ENCODE measurements at places on chromosomes 4 and X. TPM values are rescaled to one million over a fixed set of nuclear protein-coding genes. Genes with fewer than 3 reads are reported as not detected.

- no peaks in the 10 kb centered on the region for H3K36me3 ChIP-seq
- no peak overlapping the region for H3K4me3 ChIP-seq
- no peak overlapping the region for H3K27ac ChIP-seq
- no peaks in the 10 kb centered on the region for H3K4me1 ChIP-seq
- DNase-seq: no peak
These were observed 174.2 kb upstream of the DMD start for GRCh38 chrX:33385546-33385945.

GRCh38 chr4:68129793-68130192 lies at the start of gene TMPRSS11F:
Gene TMPRSS11F, minus strand, starts transcription at chr4:68129869. Its CDS starts 49 bp downstream, at chr4:68129820.
- no peaks in the 10 kb centered on the region for H3K27me3 ChIP-seq
- DNase-seq: no peak
- no peaks in the 10 kb centered on the region for H3K36me3 ChIP-seq
- no peak within 1 kb of the TSS for H3K27ac ChIP-seq
- no peak within 1 kb of the TSS for H3K4me3 ChIP-seq

DNA sequence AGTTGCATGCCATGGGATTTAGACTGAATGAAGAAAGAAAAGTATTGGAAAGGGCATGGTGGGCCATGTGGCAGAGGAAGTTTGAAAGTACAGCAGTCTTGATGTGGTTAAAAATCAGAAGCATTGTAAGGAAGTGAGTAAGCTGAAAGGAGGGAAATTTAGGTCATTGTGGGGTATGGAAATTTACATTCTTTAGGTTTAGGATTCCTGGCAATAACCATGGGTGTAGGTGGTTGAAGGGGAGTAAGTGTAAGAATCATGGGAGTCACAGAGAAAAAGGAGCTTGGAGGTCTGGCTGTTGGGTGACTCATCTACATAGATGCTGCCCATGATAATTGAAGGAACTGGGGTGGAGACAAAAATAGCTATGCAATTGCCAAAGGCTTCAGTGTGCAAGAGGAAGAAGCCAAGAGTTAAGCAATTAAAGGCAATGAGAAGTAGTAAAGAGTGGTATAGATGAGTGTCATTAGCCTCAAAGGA lies 243.8 kb upstream of the LDB2 start:
- no peaks in the 10 kb centered on the region for H3K4me1 ChIP-seq
- no peak for DNase-seq
- no peak overlapping the region for H3K4me3 ChIP-seq
- no peaks in the 10 kb centered on the region for H3K36me3 ChIP-seq
- H3K27me3 ChIP-seq: no peaks in the 10 kb centered on the region
- no peak overlapping the region for H3K27ac ChIP-seq

Gene HEPH
- total RNA-seq: 38.2 TPM

Gene CEP44
- 5.8 TPM for total RNA-seq

GRCh38 chrX:22186165-22186564 lies 86.5 kb upstream of the CBLL2 start:
- H3K4me1 ChIP-seq: no peaks in the 10 kb centered on the region
- no peak for DNase-seq
- no peaks in the 10 kb centered on the region for H3K27me3 ChIP-seq
- H3K27ac ChIP-seq: no peak overlapping the region
- H3K4me3 ChIP-seq: no peak overlapping the region

Gene TCEAL9
- 98.7 TPM for total RNA-seq

GRCh38 chr4:82594456-82594855 lies 32.7 kb upstream of the TMEM150C start:
- H3K36me3 ChIP-seq: no peaks in the 10 kb centered on the region
- H3K27me3 ChIP-seq: no peaks in the 10 kb centered on the region

DNA sequence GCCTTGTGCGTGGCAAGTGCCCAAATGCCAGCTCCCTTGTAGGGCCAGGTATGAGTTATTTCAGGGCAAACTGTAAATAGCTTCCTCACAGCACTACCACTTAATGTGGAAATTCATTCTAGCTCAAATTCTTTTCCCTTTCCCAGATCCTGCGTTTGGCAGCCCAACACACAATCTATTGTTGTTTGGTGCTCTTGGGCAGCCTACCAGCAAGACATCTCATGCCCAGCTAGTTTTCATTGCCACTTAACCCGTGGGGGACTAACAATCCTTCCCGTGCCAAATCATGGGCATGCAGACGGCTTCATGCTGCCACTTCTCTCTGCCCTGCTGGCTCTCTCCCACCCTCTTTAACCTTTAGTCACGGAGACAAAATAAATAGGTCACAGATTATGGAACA lies 454.2 kb downstream of the GRIA2 start:
- no peak overlapping the region for H3K27ac ChIP-seq
- no peaks in the 10 kb centered on the region for H3K36me3 ChIP-seq
- H3K27me3 ChIP-seq: no peaks in the 10 kb centered on the region
- no peak for DNase-seq

GRCh38 chr4:138118270-138118669 lies 123.9 kb downstream of the SLC7A11 start:
- H3K27ac ChIP-seq: no peak overlapping the region
- DNase-seq: no peak
- no peaks in the 10 kb centered on the region for H3K4me1 ChIP-seq
- no peaks in the 10 kb centered on the region for H3K36me3 ChIP-seq

DNA sequence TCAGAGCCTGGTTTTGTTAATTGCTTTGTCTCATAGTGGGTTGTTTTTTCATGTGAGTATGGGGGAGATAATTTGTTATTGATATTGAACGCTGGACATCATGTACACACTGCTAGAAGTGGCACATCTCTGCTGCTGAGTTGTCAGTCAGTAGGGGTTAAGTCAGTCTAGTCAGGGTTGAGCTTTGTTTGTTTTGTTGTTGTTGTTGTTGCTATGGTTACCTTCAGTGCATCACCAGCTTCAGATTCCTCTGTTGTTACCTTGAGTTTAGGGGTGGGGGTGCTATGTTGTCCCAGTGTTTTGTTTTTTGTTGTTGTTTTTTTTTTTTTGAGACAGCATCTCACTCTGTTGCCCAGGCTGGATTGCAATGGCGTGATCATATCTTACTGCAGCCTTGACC lies 9.9 kb downstream of the YIPF6 start:
- H3K4me3 ChIP-seq: no peak overlapping the region
- no peaks in the 10 kb centered on the region for H3K4me1 ChIP-seq
- H3K36me3 ChIP-seq: no peaks in the 10 kb centered on the region
- no peak overlapping the region for H3K27ac ChIP-seq
- DNase-seq: no peak

- no peaks in the 10 kb centered on the region for H3K36me3 ChIP-seq
- peak overlapping the region; percentile 11 for H3K27ac ChIP-seq
- DNase-seq: no peak
- no peak overlapping the region for H3K4me3 ChIP-seq
- no peaks in the 10 kb centered on the region for H3K27me3 ChIP-seq
These were observed 30.3 kb downstream of the AMMECR1 start for GRCh38 chrX:110287605-110288004.

Gene GAB3
- 4.0 TPM for total RNA-seq

- H3K36me3 ChIP-seq: no peaks in the 10 kb centered on the region
- no peaks in the 10 kb centered on the region for H3K27me3 ChIP-seq
- no peak overlapping the region for H3K4me3 ChIP-seq
- peaks cover 62% of the 10 kb centered on the region for H3K4me1 ChIP-seq
- no peak overlapping the region for H3K27ac ChIP-seq
These were observed 52.5 kb upstream of the TADA2B start for GRCh38 chr4:6990661-6991060.

Gene C1QTNF7
- total RNA-seq: 1.7 TPM

Gene RNF175
- 1.8 TPM for total RNA-seq

Gene C4orf50
- total RNA-seq: 0.08 TPM

Gene DUSP21
- not detected for total RNA-seq

Gene TMEM144
- 21.5 TPM for total RNA-seq

GRCh38 chr4:152680988-152681603 lies 1.3 kb upstream of the TMEM154 start:
- no peaks in the 10 kb centered on the region for H3K4me1 ChIP-seq
- no peak overlapping the region for H3K27ac ChIP-seq
- H3K36me3 ChIP-seq: no peaks in the 10 kb centered on the region

Gene HS3ST1
- total RNA-seq: 0.60 TPM

Gene RTL3
- not detected for total RNA-seq

- peak overlapping the region; percentile 17 for H3K4me3 ChIP-seq
- H3K27ac ChIP-seq: no peak overlapping the region
- no peak for DNase-seq
- H3K36me3 ChIP-seq: no peaks in the 10 kb centered on the region
- H3K27me3 ChIP-seq: no peaks in the 10 kb centered on the region
- no peaks in the 10 kb centered on the region for H3K4me1 ChIP-seq
These were observed 556 bp upstream of the SLC25A43 start for GRCh38 chrX:119398587-119398973.

GRCh38 chrX:112734290-112734689 lies 54.6 kb upstream of the LHFPL1 start:
- no peak overlapping the region for H3K4me3 ChIP-seq
- no peak for DNase-seq
- no peak overlapping the region for H3K27ac ChIP-seq
- peaks cover 14% of the 10 kb centered on the region for H3K27me3 ChIP-seq
- no peaks in the 10 kb centered on the region for H3K4me1 ChIP-seq

Gene EGF
- 1.1 TPM for total RNA-seq

DNA sequence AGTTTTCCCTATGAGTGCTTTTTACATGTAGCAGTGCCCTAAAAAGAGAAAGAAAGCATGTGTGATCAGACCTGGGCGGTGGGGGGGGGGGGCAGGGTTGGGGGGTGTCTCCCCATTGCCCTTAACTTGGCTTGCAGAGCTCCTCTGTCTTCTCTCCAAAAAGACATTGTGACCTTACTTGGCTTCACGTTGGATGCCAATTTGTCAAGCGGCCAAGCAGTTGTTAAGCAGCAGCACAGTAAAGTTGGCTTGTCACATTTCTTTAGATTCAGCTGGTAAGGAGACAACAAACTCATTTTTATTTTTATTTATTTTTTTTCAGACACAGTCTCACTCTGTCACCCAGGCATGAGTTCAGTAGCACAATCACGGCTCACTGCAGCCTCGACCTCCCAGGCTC lies 57.3 kb upstream of the ZNF157 start:
- H3K27me3 ChIP-seq: peaks cover 9% of the 10 kb centered on the region
- H3K27ac ChIP-seq: no peak overlapping the region
- no peaks in the 10 kb centered on the region for H3K36me3 ChIP-seq

GRCh38 chr4:125741825-125742452 lies 427.2 kb downstream of the FAT4 start:
- no peak for DNase-seq
- no peaks in the 10 kb centered on the region for H3K36me3 ChIP-seq
- no peak overlapping the region for H3K4me3 ChIP-seq
- no peaks in the 10 kb centered on the region for H3K27me3 ChIP-seq
- H3K4me1 ChIP-seq: no peaks in the 10 kb centered on the region
- H3K27ac ChIP-seq: no peak overlapping the region

Gene ARL9
- 0.41 TPM for total RNA-seq

Gene NPNT
- 11.5 TPM for total RNA-seq

Gene USP17L25
- total RNA-seq: not detected

GRCh38 chrX:3326681-3327080 lies 19.8 kb downstream of the MXRA5 start:
- no peaks in the 10 kb centered on the region for H3K27me3 ChIP-seq
- H3K4me1 ChIP-seq: no peaks in the 10 kb centered on the region
- no peak overlapping the region for H3K27ac ChIP-seq
- H3K4me3 ChIP-seq: no peak overlapping the region
